ENCODE measurements at places on chromosomes 3 and 15.

GRCh38 chr3:188001093-188001492 is 152.9 kb upstream of the LPP start:
- DNase-seq = no peak

DNA sequence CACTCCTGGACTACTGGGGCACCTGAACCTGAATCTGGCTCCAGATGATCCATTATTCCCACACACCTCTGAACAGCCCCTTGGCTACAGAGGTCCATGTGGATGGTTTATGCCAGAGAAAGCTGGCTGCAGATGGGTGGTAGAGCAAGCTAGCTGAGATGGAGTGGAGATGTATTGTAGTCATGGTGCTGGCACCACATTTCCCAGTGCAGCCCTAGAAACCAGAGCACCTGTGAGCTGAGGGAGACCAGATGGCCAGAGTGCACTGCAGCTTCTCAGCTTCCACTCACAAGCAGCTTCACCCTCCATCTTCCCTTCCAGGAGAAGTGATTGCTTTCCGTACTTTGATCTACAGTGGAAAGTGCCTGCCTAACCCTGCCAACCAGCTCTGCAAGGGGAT is 29.9 kb downstream of the RBP1 start:
- DNase-seq = no peak

GRCh38 chr3:103511891-103512290 is 1077.1 kb downstream of the ZPLD1 start:
- no peak for DNase-seq

GRCh38 chr3:178059119-178059518 is 477.1 kb upstream of the KCNMB2 start:
- no peak for DNase-seq

DNA sequence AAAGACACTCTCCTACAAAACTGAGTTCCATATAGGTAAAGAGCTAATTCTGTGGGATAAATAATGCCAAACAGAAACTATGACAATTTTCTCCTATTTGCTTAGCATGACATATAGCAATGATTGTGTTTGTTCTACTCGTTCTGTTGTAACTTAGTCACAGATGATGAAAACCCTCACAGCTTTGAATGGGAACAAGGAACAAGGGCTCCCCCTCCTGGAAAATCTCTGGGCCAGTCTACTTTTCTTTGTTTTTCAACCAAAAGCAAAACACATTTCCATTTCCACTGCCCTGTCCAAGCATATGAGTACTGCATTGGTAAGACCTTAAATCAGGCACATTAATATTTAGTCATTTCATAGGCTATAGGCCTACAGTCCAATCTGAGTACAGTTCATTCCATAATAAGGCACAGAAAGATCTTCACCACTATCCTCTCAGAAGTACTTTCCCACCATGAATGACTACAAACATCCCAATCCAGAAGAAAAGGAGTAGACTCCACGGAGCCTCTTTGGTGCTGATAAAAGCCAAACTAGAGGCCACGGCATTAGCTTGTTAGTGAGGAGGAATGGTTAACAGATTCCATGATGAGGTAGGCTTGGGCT is 67.1 kb downstream of the ATP8B4 start:
- DNase-seq = no peak

- DNase-seq = no peak
Observed at GRCh38 chr3:190076601-190077394, 43.9 kb downstream of the P3H2 start.

DNA sequence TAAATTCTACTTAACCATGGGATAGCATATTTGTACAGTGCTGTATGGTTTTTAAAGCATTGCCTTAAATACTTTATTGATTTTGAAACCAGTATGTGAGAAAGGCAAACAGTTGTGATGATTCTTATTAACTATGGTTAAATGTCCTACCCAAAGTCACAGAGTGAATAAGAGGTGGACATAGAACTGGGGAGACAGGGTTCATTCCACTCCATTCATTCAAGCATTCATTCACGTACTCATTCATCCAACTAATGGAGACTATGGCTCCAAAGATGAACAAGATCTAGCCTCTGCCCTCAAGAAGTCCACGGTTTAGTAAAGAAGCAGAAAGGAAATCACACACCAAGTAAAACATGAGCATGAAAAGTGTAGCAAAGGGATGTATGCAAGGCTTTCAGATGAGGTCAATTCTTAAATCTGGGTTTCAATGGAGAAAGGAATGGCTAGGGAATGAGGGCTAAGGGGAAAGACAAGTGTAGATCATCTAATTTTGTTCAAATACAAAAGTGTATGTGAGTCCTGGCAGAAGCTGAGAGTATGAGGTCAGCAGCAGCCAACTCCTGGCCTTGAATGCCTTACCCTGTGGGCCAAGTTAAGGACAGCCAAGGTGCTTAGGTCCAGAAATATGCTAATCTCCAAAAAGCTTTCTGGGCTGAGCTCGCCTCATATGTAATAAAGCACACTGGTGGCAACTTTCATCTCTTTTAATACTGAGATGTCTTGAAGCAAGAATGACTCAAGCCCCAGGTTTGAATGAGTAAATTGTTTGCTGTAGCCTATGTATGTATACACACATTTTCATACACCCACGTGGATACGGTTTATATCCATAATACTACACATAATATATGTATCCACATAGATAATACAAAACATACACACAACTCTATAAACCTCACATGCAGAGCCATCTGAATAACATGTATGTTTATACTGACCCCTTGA is 4.3 kb downstream of the TNIK start:
- DNase-seq = no peak

GRCh38 chr3:111072031-111072921 is 660 bp downstream of the NECTIN3 start:
- no peak for DNase-seq

- DNase-seq = peak; percentile 33
Observed at GRCh38 chr3:115146032-115146417, 1.1 kb downstream of the ZBTB20 start.

- no peak for DNase-seq
Observed at GRCh38 chr15:63236272-63236671, 41.1 kb upstream of the APH1B start.

DNA sequence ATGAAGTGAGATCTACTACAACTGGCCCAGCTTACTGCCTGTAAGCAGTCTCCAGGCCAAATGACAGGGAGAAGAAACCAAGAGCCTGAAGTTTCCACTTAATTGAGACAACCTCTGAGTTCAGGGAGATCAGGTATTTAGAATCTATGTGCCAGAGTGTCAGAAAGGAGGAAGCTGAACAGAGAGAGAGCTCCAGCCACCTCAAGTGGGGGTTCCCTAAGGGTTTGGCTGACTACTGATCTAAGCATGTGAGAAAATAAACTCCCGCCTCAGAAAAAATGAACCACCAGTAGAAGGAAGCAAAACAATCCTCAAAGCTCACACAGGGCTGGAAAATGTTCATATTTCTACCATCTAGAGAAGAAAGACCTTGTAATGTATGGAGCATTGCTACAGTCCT is 25.0 kb downstream of the ADAM10 start:
- no peak for DNase-seq

DNA sequence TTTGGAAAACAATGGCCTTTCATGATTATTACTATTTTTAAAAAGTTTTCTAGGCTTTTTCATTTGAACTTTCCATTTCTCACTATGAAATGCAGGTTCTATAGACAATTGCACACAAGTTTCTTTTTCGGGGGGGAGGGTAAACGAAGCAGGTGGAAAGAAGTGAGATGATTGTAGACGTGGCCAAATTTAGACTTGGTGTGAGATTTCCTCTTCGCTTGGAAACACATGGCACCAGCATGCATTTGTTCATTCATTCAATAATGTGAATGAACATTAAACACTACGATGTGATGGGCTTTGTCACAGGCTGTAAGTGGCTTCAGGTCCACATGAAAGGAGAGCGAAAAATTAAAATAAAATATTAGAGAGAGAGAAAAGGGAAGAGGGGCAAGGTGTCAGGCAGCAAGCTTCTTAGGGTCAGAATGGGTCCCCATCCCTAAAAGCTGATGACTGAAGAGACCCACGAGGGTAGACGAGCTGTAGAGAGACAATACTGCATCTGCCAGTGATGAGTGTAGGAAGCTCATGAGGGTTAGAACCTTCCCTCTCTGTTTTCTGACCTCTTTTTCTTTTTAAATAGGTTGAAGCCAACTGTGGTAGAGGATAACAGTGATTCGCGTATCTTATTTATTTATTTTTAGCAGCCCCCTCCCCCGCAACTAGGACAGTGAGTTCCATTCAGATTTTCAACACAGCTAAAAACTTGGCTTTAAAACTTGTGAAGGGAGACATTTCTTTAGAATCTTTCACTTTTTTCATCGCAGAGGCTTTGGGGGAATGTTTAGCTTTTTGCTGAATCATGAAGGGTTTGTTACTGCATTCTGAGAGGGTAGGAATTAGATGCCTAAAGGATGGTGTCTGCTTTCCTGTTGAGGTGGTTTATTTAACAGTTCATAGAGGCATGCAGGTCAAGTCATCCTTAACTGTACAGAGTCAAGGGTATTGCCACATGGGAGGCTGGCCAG is 36.2 kb downstream of the GAP43 start:
- no peak for DNase-seq

GRCh38 chr15:38886315-38887163 is 321.9 kb upstream of the RASGRP1 start:
- DNase-seq = no peak

DNA sequence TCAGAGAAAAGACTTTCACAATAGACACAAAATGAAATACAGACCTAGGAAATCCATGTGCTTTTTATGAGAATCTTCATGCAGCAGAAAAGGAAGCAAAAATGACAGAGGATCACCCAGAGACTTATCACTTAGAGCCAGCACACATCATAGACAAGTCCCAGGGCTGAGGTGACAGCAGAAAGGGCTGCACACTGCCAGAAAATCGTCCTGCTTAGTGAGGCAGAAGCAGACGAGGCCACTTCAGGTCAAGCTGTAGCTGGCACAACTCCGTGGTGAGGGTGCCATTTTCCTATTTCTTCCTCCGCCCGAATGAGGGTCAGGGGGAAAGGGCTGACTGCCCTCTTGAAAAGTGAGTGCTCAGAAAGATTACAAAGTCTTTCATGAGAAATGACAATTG is 95.9 kb upstream of the TNIK start:
- no peak for DNase-seq

GRCh38 chr15:28903555-28903954 is 17.8 kb downstream of the APBA2 start:
- no peak for DNase-seq

- DNase-seq = no peak
Observed at GRCh38 chr3:19485267-19485666, 337.0 kb downstream of the KCNH8 start.

- DNase-seq = no peak
Observed at GRCh38 chr15:92391640-92392039, 2.0 kb upstream of the ST8SIA2 start.

DNA sequence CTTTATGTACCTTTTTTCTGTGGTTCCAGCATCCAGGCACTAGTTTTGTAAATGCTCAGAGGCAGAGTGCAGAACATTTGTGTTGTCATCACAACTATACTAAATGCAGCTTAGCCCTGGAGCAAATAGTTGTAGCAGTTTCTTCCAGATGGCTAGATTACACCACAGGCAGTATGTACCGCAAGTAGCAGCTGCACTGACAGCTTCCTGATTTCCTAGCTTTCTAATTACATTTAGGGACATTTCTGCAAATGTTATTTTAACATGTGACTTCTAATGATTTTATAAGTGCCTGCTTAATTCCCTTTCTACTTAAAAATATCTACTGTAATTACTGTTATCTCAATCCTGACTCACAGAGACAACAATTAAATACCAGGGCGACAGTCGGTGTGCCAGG is 106.5 kb downstream of the NR2E3 start:
- DNase-seq = no peak

DNA sequence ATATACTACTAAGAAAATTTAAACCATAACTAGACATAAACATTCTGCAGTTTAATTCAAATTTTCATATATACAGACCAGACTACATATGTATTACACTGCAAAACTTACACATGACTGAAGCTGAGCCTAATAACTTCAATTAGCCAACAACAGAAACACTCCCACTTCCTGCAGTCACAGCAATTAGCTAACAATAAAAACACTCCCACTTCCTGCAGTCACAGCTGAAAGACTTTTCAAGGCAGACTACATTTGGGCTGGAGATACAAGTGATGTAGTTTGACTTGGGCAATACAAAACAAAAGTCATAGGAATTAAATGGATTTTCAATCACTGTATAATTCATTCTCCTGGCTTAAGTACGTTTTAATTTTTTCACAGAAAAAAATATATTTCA is 10.3 kb downstream of the TM2D3 start:
- no peak for DNase-seq
